ENCODE measurements at places on chromosomes 6 and 20. TPM values are rescaled to one million over a fixed set of nuclear protein-coding genes. Genes with fewer than 3 reads are reported as not detected.

The ADGRF1 gene
- total RNA-seq = not detected

The SERINC1 gene
- total RNA-seq = 70.6 TPM

The TPD52L1 gene
- total RNA-seq = not detected

The MYBL2 gene
- 62.0 TPM for total RNA-seq

The TP53TG5 gene
- total RNA-seq = not detected

The OR2B6 gene
- not detected for total RNA-seq

The HTR1B gene
- total RNA-seq = not detected

The CDH4 gene
- not detected for total RNA-seq

The HAO1 gene
- not detected for total RNA-seq

The GMNN gene
- 41.7 TPM for total RNA-seq

The CCN5 gene
- not detected for total RNA-seq

The CD164 gene
- total RNA-seq = 165 TPM

The ERGIC3 gene
- total RNA-seq = 129 TPM

The SSTR4 gene
- not detected for total RNA-seq

Data from natural killer cell treated with Interleukin-12 subunit alpha and Interleukin-12 subunit beta and Interleukin-15 and Interleukin-18, amount 100 ng/mL, for 72 hours (primary cell).